ENCODE measurements at places on chromosomes 6 and 20.

DNA sequence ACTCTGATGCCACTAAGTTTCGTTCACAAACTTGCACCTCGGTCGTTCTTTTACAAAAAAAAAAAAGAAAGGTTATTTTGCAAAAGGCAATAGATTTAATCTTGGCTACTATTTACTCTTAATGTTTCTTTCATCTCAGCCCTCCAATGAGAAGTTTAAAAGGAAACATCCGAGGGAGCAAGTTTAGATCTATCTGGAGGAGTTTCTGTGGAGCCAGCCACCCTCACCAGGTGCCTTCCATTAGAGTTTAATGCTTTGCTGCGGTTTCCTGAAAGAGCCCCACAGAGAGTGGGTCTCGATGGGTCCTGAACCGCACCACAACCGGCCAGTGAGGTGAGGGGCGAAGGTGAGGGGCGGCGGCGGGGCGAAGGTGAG lies 632 bp downstream of the PRKN start:
- no peak for DNase-seq

GRCh38 chr20:48681201-48681872 lies 146.5 kb downstream of the PREX1 start:
- no peak for DNase-seq

GRCh38 chr6:105949869-105950268 lies 136.3 kb upstream of the PRDM1 start:
- no peak for DNase-seq

DNA sequence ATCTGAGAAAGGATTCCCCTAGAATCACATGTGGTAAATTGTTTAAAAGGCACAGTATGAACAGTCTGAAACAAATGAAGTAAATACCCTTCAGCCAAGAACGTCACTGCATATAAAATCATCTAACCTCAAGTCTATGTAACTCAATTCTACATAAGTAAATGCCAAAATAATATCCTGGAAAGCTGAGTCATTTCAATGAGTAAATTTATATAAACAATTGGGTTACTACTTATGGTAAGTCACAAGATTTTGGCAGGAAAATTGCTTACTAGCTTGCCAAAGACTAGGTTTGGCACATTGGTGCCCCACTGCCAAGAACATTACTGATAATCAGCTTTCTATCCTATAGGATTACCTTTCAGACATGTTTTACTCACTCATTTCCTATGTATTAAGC lies 8.4 kb downstream of the GMDS start:
- no peak for DNase-seq

GRCh38 chr6:40882323-40882997 lies 156.6 kb downstream of the UNC5CL start:
- DNase-seq = no peak

Measured in WERI-Rb-1 (cell line).